Cardiac atrium fibroblast (primary cell): ENCODE measurements at places on chromosomes 2 and 18. TPM values are rescaled to one million over a fixed set of nuclear protein-coding genes. Genes with fewer than 3 reads are reported as not detected.

RSAD2 gene
- total RNA-seq = not detected in 2 replicates

ERBB4 gene
- total RNA-seq = not detected in 2 replicates

TMEM18 gene
- 26.0 and 27.2 TPM in 2 replicates for total RNA-seq

REG1B gene
- not detected in 2 replicates for total RNA-seq

CFC1B gene
- not detected in 2 replicates for total RNA-seq

SERPINB4 gene
- total RNA-seq = not detected in 2 replicates

SPP2 gene
- not detected in 2 replicates for total RNA-seq

MC5R gene
- total RNA-seq = not detected in 2 replicates

RETREG2 gene
- 49.9 and 67.9 TPM in 2 replicates for total RNA-seq

SERPINB10 gene
- total RNA-seq = not detected in 2 replicates

SLC20A1 gene
- total RNA-seq = 73.5 and 139 TPM in 2 replicates

POTEJ gene
- not detected in 2 replicates for total RNA-seq

ESCO1 gene
- 10.5 and 10.8 TPM in 2 replicates for total RNA-seq

ITPRIPL1 gene
- not detected in 2 replicates for total RNA-seq

KCNG2 gene
- total RNA-seq = 2.3 and 9.7 TPM in 2 replicates

DRC1 gene
- not detected in 2 replicates for total RNA-seq

MGAT4A gene
- 0.54 and 4.2 TPM in 2 replicates for total RNA-seq

LOXL3 gene
- 76.8 and 97.7 TPM in 2 replicates for total RNA-seq

APLF gene
- 1.3 and 2.3 TPM in 2 replicates for total RNA-seq

ZDBF2 gene
- total RNA-seq = 7.6 and 7.9 TPM in 2 replicates

C2orf81 gene
- under 0.01 and 0.49 TPM in 2 replicates for total RNA-seq

DSG4 gene
- not detected in 2 replicates for total RNA-seq

PRKAG3 gene
- total RNA-seq = not detected in 2 replicates

KCNJ3 gene
- not detected in 2 replicates for total RNA-seq
